ENCODE measurements at places on chromosomes 16 and 17.

DNA sequence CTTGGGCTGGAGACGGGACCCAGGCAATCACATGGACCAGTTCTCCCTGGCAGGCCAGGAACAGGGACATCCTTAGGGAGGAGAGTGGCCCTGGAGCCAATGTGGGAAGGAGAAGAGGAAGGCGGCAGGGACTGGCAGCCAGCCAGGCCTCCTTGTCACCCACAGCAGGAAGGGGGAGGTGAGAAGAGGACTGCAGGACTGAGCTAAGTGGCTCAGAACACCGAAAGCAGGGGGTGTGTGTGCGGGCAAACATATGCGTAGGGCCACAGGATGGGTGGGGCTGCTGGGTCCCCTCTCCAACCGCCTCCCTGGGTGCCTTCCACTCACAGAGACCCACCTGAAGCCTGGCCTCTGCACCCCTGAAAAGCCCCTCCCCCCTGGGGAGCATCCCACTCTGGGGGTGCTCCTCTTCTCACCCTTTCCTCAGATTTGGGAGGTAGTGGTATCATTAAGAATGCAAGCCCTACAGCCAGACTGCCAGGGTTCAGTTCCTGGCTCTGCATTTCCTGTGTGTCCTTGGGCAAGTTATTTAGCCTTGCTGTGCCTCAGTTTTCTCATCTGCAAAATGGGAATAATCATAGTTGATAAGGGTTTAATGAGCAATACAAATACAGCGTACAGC lies 8.1 kb downstream of the PNMT start:
- DNase-seq: no peak

DNA sequence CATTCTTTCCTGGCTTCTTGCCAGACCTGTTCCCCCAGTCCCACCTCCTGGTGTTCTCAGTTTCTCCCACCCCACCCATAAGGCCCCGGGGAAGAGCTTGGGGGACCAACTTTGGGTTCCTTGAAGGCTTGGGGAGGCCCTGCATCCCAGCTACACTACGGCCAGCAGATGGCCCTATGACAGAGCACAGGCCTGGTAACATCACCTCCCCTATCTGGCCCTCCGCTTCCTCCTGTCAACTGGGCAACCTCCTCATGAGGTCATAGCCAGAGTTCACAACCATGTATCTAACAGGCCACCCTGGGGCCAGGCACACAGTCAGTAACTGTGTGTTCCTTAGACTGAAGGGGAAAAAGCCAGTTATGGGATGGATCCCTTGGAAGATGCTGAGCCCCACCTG lies 31.4 kb downstream of the MYO15A start:
- no peak for DNase-seq

DNA sequence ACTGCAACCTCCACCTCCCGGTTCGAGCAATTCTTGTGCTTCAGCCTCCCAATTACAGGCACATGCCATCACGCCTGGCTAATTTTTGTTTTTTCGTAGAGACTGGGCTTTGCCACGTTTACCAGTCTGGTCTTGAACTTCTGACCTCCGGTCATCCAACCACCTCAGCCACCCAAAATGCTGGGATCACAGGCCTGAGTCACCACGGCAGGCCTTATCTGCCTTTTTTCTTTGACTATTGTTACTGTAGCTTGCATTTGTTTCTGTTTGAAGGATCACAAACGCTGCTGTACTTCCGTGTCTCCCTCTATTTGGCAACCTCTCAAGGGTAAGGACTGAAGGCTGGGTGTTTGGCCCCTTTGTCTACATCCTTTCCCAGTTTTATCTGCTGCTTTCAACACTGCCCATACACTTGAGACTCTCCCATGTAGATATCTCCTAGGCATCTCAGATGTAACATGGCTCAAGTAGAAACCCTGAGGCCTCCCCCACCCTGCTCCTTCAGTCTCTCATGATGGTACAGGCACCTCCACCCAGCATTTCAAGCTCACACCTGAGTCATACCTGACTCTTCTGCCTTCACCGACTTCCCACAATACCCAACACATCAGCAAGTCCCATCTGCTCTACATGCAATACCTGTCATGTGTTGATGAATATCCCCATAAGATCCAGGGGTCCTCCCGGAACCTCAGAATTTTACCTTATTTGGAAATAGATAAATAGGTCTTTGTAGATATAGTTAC lies 219.0 kb downstream of the CPPED1 start:
- no peak for DNase-seq

DNA sequence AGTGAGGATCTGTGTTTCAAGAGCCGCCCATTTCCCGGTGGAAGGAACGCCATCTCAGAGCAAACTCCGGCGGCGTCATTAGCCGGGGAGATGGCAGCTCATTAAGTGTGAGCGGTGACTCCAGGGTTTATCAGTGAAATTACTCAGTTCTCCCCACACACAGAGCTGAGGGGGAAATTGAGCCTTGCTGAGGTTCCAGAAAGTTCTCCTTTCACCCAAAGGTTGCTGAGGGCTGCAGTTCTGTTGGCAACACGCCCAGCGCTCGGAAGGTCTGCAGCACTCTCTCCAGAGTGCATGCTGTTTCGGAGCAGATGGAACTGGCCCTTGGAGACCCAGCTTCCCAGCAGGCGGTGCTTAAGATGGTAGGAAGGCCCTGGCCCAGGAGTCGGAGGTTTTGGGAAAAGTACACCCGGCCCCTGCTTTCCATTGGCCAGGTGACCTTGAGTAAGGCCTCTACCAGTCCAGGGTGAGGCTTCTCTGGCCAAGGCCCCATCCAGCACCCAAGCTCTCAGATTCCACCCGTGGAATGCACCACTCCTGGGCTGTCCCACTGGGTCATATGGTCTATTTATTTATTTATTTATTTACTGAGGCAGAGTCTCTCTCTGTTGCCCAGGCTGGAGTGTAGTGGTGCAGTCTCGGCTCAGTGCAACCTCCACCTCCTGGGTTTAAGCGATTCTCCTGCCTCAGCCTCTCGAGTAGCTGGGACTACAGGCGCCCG lies 167.7 kb upstream of the CIBAR2 start:
- DNase-seq: no peak

- DNase-seq: no peak
These were observed 29.0 kb downstream of the PLCD3 start for GRCh38 chr17:45103269-45103795.

DNA sequence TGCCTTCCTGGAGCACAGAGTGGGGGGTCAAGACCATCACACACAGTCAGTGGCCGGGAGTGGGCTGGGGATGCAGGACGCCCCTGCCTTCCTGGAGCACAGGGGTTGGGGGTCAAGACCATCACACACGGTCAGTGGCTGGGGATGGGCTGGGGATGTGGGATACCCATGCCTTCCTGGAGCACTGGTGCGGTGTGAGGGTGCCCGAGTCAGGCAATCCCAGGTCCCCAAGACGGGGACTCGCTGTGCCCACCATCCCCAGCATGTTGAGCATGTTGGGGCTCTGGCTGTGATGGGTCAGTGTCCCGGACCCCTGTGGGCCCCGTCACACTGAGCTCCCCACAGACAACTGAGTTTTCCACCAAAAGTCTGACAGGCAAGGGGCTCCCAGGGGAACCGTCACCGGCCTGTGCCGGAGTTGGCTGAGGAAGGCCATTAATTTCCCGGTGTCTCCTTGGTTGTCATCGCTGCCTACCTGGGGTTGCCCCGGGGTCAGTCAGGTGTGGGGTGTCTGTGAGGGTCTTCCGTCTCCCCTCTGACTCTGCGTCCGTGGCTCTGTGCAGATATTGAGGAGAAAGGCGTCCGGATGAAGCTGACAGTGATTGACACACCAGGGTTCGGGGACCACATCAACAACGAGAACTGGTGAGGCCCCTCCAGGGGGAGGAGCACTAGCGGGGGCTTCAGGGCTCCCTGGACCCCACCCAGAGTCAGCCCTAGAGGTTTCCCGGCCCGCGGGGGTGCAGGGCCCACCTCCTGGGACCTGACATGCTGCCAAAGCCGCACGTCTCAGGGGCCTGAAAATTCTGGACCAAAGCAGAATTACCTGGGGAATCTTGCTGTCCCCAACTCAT lies 347.1 kb downstream of the SEC14L1 start:
- no peak for DNase-seq

DNA sequence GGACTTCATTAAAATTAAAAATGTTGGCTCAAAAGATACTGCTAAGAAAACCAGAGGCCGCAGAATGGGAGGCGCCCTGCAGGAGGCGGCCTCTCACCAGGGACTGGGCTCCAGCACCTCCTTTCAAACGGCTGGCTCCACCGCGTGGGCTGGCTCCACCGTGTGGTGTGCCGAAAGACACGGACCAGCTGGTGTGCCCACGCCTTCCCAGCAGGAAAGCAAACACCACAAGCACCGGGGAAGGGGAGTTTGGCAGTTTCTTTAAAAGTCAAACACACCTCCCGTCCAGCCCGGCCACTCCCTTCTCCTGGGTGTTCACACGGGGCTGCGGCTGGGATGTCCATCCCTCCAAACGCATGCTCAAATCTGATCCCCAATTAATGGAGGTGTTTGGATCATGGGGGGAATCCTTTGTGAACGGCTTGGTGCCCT lies 13.9 kb downstream of the HAGH start:
- peak; percentile 38 for DNase-seq

Data from stimulated activated CD4-positive, alpha-beta T cell treated with anti-CD3 and anti-CD28 coated beads, Interleukin-2, amount 100 ng/mL, for 24 hours (primary cell).